ENCODE measurements at places on chromosomes 12 and 14.

DNA sequence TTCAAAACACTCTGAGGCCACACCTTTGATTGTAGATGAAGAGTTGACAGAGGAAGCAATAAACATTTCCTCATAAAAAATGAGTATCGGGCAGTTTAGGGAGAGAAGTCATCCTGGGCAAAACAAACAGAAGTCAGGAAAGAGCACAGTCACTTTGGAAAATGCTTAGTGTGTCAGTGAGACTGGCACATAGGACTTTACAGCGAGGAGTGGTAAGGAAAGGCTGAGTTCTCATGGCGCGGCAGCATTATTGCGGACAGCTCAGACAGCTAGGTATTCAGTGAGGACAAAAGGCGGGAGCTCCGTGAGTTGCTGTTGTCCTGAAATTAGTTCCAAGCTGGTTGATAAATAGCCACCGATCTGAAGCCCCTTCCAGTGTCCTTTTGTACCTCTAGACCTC, 229.9 kb downstream of the SNAPC1 start:
- no peak for DNase-seq

DNA sequence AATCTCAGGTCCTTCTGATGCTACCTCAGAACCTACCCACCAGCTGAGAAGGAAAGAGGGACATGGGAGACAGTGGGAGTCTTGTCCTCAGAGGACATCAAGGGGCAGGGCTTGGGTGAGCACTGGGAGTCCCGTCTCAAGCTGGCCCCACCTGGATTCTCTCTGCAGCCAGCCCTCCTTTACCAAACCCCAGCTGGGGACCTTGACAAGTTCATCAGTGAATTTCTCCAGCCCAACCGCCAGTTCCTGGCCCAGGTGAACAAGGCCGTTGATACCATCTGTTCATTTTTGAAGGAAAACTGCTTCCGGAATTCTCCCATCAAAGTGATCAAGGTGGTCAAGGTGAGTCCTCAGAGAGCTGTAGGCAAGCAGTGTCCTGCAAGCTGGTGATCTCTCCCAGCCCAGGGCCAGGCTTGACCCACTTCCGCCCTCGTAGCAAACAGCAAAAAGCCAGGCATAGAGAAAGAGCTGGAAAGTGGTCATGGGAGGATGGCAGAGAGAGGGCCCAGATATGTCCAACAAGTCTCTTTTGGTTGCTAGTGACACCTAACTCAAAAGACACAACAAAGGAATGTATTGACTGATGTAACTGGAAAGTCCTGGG, 14.2 kb upstream of the OAS2 start:
- DNase-seq = no peak

- no peak for DNase-seq
Observed at GRCh38 chr12:18151036-18151435, 61.0 kb upstream of the RERGL start.

GRCh38 chr12:105899589-105899988, 239.2 kb downstream of the NUAK1 start:
- DNase-seq = no peak

GRCh38 chr12:121512561-121512960, 68.3 kb downstream of the KDM2B start:
- DNase-seq = no peak

- no peak for DNase-seq
Observed at GRCh38 chr12:3820122-3820521, 53.1 kb downstream of the PARP11 start.

DNA sequence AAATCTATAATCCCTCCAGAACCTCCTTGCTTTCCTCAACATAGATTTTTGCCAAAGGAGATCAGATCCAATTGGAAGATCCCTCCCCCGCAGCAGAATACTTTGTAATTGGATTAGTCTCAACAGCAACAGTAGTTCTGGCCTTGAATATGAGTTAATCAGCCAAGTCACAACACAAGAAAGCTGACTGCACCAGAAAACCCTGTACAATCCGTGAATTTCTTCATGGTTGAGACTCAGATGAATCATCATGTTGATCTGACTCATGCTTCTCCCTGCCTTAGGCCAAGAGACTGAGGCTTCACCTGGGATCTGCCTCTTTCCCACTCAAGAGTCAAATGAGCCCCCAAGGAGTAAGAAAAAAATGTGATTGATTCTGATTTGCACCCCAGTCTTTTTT, 3.0 kb upstream of the METTL17 start:
- no peak for DNase-seq

- no peak for DNase-seq
Observed at GRCh38 chr14:95015046-95015445, 142.3 kb downstream of the DICER1 start.

- no peak for DNase-seq
Observed at GRCh38 chr12:45214749-45215418, 1.0 kb upstream of the ANO6 start.

GRCh38 chr14:50906326-50907065, 34.6 kb downstream of the ABHD12B start:
- no peak for DNase-seq

DNA sequence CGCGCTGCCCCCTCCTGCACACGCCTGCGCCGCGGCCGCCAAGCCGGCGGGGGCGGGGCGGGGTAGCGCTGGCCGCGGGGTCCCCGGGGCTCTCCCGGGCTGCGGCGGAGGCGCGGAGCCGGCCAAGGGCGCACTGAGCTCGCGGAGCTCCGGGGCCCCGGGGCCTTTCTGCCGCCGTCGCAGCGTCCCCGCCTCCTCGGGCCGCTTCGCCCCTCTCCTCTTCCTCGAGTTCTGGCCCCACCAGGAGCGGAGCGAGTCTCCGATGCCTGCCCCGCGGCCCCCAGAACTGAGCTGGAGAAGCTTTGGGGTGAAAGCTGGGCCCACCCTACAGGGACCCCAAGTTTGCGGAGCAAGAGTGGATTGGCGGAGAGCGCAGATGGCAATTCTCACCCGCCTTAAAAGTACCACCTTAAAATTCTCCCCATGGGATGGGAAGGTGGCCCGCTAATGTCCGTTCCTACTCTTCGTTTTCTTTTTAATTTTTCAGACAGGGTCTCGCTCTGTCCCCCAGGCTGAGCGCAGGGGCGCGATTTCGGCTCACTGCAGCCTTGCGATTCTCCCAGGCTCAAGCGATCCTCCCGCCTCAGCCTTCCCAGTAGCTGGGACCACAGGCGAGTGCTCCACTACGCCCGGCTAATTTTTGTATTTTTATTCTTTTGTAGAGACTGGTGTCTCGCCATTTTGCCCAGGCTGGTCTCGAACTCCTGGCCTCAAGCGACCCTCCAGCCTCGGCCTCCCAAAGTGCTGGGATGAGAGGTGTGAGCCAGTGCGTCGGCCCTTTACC, 129.6 kb downstream of the NDUFA12 start:
- DNase-seq = no peak

DNA sequence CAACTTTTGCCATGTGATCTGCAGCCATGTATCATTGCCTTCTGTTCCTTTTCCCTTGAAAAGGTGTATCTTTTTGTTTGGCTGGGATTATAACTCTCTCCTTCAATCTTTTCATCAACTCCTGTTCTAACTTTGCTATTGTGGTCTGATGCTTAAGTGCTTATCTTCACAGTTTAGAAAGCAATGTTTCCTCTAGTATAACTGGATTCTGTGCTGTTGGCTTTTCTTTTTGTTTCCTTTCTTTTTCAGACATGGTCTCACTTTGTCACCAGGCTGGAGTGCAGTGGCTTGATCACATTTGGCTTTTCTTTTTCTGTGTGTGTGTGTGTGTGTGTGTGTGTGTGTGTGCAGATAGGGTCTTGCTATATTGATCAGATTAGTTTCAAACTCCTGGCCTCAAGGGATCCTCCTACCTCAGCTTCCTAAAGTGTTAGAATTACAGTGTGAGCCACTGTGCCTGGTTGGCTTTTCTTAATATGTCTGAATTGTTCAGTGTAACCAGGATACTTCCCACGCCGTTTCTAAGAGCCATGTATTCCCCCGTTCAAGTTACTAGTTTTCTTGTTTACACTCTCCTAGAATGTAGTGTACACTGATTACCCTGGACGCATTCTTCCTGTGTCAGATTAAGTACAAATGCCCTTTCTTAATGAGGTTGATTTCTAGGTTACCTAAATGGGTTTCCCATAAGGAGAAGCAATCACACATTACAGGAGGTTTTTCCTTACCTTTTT, 35.5 kb downstream of the JAG2 start:
- DNase-seq = no peak

DNA sequence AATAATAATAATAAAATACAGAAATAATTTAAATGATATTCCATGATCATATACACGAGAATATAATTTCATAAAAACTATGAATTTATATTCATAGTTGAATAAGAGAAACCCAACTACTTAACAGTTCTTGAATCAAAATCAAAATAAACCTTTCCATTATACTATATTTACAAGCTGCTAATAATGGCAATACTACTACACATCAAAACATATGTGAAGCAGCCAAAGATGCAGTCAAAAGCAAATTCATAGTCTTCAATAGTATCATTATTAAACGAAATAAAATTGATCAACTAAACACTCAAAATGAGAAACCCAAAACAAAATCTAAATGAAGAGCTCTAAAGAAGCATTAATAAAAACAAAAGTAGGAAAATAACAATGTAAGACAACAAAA, 197.1 kb downstream of the TMEM132D start:
- DNase-seq = no peak

DNA sequence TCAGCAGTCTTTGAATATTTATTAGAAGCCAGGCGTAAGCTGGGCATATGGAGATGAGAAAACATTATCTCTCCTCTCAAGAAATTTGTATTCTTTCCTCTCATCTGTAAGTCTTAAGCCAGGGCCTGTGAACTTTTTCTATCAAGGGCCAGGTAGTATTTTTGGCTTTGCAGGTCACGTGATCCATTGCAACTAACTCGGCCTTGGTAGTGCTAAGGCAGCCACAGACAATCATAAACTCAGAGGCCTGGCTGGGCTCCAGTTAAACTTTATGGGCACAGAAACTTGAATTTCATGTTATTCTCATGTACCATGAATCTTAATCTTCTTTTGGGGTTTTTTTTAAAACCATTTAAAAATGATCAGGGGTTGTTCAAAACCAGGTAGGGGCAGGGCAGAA, 117.4 kb upstream of the PELI2 start:
- no peak for DNase-seq

- no peak for DNase-seq
Observed at GRCh38 chr12:24418157-24418556, 468.7 kb upstream of the SOX5 start.

DNA sequence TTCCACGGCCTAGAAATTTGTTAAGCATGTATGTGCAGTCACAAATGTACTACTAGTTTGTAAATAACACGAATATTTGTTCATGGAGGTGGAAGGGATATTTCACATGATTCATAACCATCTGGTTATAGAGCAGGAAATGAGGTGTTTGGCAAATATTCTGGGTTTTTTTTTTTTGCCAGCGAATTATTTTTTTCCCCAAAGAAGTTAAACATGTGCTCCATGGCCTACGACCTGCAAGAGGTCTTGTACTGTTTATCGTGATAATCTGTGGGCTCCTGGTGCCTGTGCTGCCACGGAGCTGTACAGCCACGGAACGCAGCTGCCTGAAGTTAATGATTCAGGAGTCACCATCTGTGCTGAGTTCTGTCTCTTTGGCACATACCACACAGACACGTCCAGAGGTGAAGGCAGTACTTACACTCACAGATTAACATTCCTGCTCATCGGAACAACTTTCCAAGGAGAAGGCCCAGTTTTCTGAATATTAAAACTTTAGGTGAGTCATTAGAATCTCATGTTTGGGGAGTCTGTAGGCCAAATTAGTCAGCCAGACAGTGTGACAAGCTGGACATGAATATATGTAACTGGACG, 156.3 kb downstream of the TMX1 start:
- no peak for DNase-seq

DNA sequence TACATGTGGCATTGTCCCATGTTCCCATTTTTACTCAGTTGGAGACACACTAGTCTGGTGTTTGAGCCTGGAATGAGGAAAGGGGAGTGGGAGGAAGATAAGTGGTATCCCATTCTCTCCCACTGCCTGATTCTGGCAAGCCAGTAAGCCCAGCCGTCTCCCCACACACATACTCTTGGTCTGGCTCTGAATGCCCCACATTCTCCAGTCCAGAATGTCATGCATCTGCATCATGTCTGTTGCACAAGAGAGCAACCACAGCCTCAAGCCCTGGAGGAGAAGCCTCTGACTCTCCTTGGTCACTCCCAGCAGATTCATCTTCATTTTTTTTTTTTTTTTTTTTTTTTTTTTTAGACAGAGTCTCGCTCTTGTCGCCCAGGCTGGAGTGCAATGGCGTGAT, 48.0 kb downstream of the DRAM1 start:
- DNase-seq = no peak

- no peak for DNase-seq
Observed at GRCh38 chr12:126384026-126384564, 1318.9 kb downstream of the AACS start.

GRCh38 chr14:46487582-46488350, 163.8 kb downstream of the RPL10L start:
- DNase-seq = no peak

DNA sequence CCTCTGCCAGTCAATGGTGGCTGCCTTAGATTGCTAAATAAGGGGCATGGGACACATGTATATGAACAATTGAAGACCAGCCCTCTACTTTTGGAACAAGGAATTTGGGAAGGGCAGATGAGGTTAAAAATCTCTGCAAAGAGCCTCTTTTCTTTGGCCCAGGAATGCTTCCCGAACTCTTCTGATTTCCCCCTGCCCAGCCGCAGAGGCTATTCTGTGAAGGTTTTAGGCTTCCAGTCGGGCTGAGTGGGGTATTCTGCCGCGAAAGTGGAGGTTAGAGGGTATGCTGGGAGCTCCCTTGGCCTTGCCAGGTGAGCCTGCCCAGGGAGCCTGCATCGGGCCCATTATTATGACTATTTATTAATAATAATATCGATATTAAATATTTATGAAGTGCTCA, 1.2 kb downstream of the POU6F1 start:
- no peak for DNase-seq

DNA sequence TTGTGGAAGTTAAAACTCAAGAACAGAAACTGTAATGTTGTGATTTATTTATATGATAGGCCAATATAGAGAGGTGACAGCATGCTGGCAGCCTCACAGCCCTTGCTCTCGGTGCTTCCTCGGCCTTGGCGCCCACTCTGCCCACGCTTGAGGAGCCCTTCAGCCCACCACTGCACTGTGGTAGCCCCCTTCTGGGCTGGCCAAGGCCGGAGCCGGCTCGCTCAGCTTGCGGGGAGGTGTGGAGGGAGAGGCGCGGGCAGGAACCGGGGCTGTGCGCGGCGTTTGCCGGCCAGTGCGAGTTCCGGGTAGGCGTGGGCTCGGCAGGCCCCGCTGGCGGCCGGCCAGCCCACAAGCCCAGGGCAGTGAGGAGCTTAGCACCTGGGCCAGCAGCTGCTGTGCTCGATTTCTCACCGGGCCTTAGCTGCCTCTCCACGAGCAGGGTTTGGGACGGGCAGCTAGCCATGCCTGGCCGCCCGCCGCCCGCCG, 65.8 kb upstream of the SLC8A3 start:
- DNase-seq = no peak

GRCh38 chr12:92304371-92305055, 158.9 kb upstream of the BTG1 start:
- no peak for DNase-seq

DNA sequence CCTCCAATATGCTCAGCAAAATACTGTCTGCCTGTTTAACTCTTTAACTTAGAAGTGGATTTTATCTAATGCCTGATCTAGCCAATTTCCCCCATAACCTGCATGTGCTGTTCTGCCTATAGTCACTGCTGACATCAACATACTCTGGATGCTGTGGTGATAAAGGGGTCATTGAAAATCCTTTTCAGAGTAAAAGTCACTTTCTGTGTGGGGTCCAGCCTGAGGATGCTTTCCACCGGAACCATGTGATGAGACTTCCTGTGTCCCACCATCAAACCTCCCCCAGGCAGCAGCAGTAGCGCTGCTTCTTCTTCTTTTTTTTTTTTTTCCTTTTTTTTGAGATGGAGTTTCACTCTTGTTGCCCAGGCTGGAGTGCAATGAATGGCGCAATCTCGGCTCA, 607.0 kb downstream of the BCL11B start:
- no peak for DNase-seq

- no peak for DNase-seq
Observed at GRCh38 chr12:108055141-108055540, 73.9 kb upstream of the WSCD2 start.

Data from activated T-cell treated with anti-CD3 and anti-CD28 coated beads for 48 hours (primary cell).